Ecto neural progenitor cell (in vitro differentiated cells): ENCODE measurements at places on chromosomes 16 and 17.

- DNase-seq: no peak
These were observed 5.2 kb downstream of the RAB40C start for GRCh38 chr16:595094-595528.

- no peak for DNase-seq
These were observed 220.0 kb downstream of the CDH13 start for GRCh38 chr16:82846806-82847205.

- no peak for DNase-seq
These were observed 105.8 kb downstream of the VAT1L start for GRCh38 chr16:77894162-77894561.

DNA sequence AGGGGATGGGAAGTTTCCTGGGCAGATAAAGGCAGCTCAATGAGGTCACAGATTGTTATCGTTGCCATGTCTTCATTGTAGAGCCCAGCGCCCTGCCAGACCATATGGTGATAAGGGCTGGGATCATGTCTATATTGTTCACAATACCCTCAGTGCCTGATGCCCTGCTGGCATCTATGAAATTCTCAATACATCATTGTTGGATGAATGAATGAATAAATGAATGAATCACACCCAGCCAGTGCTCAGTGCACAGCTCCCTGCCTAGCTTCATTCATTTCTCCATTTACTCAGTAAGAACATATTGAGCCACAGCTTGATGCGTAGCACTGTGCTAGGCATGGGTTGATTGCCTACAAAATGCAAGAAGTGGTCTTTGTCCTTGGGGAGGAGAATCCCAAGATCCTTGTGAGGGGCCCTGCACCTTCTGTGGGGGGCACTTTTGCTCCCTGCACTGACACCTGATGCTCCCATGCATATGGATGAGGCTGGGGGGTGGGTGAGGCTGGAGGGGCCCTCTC is 29.7 kb downstream of the MRC2 start:
- no peak for DNase-seq

- no peak for DNase-seq
These were observed 225.6 kb downstream of the TANC2 start for GRCh38 chr17:63191610-63192009.

DNA sequence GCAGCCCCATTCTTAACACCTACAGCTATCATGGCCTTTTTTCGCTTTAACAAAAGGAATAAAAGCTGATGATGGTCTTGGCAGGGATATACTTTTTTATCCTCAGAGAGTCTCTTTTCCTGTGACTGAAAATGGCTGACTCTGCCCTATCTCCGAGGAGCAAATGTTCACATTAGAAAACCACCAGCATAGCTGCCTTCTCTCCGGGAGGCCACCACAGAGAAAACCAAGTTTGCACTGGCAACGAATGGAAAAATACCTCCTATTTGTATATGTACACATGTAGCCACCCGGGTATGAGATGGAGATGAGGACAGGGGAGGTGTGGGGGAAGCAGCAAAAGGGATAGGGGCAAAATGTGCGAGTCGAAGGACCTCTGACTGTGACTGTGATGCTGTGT is 88.2 kb downstream of the STX8 start:
- DNase-seq: no peak

DNA sequence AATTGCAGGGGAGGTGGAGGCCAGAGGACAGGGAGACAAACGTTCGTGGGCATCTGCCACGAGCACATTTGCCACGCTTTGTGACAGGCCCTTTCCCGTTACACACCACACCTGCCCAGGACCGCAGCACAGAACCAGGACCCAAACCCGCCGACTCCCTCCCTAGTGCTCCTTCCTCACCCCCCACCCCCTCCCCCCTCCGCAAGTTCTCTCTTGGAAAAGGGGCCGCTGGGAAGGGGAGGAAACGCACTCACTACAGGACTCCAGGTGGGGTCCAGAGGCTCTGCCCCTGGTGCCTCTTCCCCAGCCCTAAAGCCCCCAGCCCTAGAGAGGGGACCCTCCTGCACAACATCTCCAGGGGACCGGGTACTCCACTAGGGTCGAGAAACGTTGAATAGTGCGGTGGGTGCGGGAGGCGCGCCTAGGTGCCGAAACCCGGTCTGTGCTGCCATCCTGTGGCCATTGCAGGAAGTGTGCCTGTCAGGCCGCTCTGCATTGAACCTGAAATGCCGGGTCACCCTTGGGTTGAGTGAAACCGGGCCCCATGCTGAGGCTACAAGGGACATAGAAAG is 21.9 kb upstream of the EIF1 start:
- DNase-seq: peak; percentile 93

DNA sequence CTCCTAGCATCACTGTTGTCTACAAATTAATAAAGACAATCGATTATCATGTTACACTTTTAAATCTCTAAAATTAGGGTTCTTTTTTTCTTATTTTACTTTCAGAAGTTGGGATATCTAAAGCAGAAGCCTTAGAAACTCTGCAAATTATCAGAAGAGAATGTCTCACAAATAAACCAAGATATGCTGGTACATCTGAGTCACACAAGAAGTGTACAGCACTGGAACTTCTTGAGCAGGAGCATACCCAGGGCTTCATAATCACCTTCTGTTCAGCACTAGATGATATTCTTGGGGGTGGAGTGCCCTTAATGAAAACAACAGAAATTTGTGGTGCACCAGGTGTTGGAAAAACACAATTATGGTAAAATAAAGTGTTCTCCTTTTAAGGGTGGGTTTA is 2.4 kb downstream of the RAD51C start:
- DNase-seq: no peak
